ENCODE measurements at places on chromosomes 4 and X. TPM values are rescaled to one million over a fixed set of nuclear protein-coding genes. Genes with fewer than 3 reads are reported as not detected.

PLS3 gene
- polyA plus RNA-seq, result 123 TPM

SHROOM4 gene
- polyA plus RNA-seq, result 1.0 TPM

AFP gene
- 0.52 TPM for polyA plus RNA-seq

LAGE3 gene
- polyA plus RNA-seq, result 17.6 TPM

DNA sequence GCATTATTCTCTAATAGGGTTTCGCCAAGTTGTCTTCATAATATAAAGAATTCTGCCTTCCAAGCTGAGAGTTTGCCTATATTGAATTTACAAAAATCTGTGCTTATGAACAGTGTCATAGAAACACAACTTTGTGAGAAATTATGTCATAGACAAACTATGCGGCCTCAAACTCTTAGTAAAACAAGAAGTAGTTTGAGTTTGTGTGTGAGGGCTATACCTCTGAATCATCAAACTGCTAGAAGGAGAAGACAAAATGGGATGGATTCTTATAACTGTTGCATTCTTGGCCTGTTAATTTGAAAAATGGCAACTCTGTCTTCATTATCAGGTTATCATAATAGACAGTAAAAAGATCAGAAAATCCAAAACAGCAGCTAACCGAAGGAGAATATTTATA, 46.1 kb upstream of the NAP1L5 start:
- peak; percentile 94 for DNase-seq

- DNase-seq, result peak; percentile 17
Observed at GRCh38 chr4:118381902-118382301, 29.1 kb upstream of the PRSS12 start.

GRCh38 chr4:37661772-37662171, 24.4 kb downstream of the RELL1 start:
- DNase-seq, result peak; percentile 61

DNA sequence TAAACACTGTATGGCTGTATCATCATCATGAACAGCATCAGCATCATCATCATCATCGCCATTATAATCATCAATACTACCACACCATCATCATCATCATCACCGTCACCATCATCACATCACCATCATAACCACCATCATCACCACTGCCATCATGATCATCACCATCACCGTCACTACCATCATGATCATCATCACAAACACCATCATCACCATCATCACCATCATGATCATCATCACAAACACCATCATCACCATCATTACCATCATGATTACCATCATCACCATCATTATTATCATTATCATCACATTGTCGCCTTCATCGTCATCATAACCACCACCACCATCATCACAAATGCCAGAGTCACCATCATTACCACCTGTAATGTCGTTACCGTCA, 1196.9 kb downstream of the NLGN4X start:
- DNase-seq, result no peak

DNA sequence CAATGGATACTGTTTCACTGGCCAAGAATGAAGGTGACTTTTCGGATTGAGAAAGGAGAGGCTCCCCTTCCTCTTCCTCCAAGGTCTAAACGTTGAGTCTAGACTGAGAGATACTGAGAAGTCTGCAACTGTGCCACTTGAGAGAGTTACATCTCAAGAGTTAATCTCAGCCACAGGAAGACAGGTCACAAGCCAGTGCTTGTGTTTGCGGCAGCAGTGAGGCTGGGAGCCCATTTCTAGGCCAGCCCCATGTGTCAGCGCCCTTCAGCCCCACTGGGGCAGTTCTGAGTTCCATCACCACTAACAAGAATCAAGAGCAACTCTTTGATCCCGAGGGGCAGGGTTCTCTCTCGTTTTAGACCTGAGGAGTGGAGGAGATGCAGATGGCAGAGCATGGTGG, 7.3 kb upstream of the SEC24D start:
- no peak for DNase-seq

Data from IMR-90 (cell line).